ENCODE measurements at places on chromosomes 6 and 20.

DNA sequence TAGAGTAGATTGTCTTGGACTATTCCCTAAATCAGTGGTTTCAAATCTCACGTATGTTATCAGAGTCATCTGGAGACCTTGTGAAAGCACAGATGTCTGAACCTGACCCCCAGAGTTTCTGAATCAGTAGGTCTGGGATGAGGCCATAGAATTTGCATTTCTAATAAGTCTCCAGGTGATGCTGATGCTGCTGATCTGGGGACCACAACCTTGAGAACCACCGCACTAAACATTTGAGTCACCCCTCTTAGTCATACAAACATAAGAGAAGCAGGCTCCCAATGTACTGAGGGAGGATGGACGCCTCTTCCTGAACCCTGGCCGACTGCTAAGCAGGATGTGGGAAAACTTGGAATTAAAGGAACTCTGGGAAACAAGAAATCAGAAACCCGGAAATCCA is 187.8 kb upstream of the PRDM1 start:
- no peak for DNase-seq

DNA sequence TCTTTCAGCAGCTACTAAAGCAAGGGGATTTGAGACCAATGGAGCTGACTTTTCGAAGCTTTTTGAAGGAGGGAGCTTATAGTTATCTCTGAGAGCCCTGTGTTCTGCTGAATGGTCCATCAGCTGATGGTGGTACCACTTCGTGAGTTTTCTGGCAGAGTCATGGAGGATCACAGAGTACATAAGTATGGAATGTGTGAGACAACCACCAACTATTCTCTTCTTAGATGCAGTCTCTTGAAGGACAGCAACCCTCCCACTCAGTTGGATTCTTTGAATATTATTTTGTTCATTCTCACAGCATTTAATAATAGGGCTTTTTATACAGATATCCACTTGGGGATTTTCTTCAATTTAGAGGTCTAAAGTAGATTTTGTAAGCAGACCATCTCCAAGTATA is 75.3 kb downstream of the ELOVL2 start:
- no peak for DNase-seq

DNA sequence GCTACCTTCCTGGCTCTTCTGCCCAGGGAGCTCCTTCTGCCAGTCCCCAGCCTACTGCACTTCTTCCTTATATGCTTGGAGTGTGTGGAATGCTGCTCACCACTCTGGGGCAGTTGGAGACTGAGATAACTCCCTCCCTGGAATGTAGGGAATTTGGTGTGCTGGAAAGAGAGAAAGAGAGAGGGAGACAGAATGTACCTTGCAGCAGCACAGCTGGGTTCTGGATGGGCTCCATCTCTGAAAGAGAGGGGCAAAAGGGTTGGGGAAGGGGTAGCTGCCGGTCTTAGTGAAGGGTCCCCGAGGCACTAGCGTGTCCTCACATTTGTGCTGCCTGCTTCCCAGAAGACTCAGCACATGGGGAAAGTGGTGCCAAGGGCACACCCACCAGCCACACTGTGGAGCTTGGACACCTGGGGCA is 40.2 kb upstream of the DDR1 start:
- no peak for DNase-seq

GRCh38 chr20:51639206-51639832 is 96.8 kb upstream of the NFATC2 start:
- peak; percentile 89 for DNase-seq

DNA sequence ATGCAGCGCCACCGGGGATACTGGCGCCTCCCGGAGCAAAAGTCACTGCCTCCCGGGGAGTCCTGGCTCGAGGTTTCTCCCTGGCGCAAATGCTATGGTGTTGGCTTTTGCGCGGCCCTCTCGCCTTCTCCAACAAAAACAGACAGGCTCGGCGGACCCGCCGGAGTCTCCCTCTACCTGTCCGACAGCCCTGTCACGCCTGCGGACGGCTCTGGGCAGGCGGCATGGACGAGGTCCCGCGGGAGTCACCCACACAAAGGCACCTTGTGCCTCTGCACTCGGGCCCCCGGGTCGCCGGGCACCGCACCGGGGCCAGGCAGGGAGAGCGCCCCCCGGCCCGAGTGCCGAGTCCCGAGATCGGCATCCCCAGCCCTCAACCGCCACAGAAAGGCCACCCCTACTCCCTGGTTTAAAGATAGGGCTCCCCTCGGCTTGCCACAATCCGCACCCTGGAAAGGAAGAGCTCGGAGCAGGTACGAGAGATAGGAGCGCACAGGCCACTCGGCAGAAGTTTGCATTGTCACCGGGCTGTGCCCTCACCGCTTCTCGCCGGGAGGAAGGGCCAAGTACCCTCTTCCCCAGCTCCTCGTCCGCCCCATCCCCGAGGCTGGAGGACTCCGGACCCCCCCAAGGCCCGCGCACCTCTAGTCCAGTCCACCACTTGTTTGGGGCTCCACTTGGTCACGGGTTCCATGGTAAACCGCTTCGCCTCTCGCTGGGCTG is 903 bp downstream of the CNKSR3 start:
- peak; percentile 49 for DNase-seq

GRCh38 chr20:45934046-45934585 is 367 bp upstream of the PCIF1 start:
- DNase-seq: peak; percentile 93

DNA sequence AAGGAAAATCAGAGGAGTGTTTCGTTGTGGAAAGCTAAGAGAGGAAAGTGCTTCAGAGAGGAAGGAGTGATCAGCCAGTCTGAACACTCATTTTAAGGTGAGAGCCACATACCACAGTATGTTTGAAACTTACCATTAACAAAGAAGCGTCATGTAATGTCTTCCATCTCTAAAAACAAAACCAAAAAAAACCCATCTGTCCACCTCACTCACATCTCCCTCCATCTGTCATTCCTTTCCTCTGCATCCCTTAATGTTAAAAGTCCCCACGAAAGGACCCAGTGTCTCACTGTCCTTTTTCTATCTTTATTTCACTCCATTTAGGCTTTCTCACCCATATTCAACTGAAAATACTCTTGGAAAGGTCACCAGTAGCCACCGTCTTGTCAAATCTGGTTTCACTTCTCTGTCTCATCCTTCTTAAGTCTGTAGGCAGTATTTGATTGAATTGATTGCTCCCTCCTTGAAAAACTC is 59.4 kb upstream of the GNRH2 start:
- DNase-seq: no peak

GRCh38 chr20:1293641-1294379 is 27.7 kb downstream of the SNPH start:
- no peak for DNase-seq

DNA sequence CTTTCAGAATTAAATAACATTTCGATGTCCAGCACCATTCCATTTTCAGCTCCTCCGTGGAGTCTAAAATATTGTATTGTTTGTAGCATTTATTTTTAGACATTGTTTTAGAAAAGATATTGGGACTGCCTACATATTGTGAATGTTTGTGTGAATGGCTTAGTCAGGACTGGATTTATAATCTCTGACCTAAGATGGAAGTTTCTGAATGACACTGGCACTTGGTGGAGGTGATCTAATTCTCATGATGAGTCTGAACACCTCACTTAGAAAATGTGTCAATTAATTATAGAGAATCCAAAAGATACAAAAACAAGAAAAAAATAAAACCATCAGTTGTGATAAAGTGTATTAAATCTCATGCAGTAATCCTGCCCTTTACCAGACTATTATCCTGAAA is 60.8 kb upstream of the HBS1L start:
- no peak for DNase-seq

Measured in right cardiac atrium (tissue), 5 donors.